SK-N-DZ (cell line): ENCODE measurements at places on chromosomes 3 and 15.
A peak's percentile ranks its signal among the peaks of the same experiment; 100 is the strongest.

DNA sequence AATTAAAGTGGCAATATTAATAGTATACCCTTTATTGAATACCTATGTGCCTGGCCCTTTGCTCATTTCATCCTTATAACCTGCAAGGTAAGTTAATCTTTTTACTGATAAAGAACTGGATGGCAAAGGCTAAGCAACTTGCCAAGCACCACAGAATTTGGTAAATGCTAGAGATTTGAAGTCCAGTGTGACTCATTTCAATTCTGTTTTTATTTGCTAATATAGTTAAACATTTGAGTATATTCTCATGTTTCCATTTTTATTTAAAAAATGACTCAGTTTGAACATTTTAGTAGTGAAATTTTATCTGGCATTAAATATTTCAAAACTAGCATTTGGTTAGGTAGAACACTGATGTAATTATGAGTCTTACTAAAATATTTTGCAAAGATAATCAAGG is 11.3 kb downstream of the PFN2 start:
- no peak for DNase-seq

- DNase-seq = no peak
These were observed 102.8 kb downstream of the IL12A start for GRCh38 chr3:160091441-160091840.

- no peak for DNase-seq
These were observed 100.6 kb downstream of the KLHL25 start for GRCh38 chr15:85694091-85694490.

DNA sequence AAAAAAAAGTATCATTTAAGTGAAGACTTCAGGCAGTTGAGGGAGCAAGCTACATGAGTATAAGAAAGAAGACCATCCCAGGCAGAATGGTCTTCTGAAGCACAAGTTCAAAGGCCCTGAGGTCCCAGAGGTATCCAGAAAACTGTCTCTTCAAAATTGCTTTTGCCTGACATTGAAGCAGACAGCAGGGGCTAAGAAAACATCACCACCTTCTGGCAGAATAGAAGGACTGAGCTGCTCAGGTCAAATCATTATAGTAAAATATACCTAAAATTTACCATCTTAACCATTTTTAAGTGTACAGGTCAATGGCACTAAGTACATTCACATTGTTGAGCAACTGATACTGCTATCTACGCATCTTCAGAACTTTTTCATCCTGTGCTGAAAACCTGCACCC is 16.4 kb downstream of the GPR160 start:
- no peak for DNase-seq

- no peak for DNase-seq
These were observed 828.6 kb upstream of the NR2F2 start for GRCh38 chr15:95501865-95502264.

- DNase-seq = no peak
These were observed 229.4 kb upstream of the TOPAZ1 start for GRCh38 chr3:44012160-44012899.

- no peak for DNase-seq
These were observed 66.0 kb upstream of the OXTR start for GRCh38 chr3:8835385-8835784.

- no peak for DNase-seq
These were observed 19.8 kb downstream of the TRPM1 start for GRCh38 chr15:31081588-31082250.

DNA sequence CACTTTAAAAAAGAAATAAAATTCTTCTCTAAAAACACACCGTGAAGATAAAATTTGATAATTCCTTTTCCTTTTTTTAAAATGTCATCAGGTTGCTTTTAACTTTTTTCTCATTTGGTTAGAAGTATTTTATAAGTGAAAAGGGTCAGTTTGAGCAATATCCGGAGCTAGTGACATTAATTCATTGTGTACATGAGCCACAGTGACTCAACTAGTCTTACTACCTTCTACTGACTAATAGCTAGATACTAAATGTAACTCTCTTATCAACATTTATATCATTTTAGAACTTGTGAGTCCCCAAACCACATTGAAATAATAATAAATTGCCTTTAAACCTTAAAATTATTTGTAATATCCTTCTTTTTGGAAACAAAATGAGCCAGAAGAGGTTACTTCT is 101.2 kb upstream of the ZBTB20 start:
- no peak for DNase-seq

DNA sequence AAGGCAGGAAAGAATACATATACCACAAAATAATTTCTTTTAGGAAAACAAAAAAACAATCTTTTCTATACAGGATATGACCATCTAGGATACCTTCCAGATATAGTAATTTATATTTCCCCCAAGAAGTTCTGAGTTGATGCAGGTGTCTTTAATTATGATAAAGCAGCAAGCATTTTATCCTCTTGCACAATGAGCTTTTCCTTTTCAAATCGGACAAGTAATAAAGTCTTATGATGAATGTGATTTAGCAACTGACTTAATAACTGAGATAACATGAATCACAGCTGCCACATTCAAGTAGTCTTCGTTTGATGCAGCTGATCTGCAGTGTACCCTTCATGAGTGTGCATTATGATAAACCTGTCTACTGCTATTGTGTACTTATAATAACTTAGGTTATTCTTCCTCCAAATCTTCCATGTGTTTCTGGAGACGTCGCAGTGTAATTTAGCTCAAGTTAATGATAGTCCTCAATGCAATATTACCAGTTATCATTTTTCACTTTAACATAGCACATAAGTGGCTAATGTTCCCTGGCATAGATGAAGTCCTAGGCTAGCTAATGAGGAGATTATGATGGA is 260.3 kb upstream of the MRPL3 start:
- DNase-seq = peak; percentile 47

DNA sequence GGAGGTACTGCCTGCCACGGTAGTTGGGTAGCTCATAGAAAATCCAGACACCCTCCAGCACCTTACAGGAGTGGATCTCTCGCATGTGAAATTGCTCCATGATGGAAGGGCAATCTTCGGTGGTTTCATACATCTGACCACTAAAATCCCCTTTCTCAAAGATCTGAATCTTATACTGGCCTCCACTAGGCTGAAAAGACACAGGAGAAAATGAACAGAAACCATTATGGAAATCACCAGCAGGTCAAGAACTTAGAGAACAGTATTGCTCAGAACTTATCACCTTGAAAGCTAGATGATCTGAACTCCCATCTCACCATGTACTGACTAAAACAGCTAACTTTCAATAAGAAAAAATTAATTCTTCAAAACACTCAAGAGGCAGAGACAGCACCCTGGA is 5.4 kb downstream of the CRYGS start:
- DNase-seq = no peak

- DNase-seq = no peak
These were observed 45.1 kb downstream of the CCDC191 start for GRCh38 chr3:114011059-114011797.

- DNase-seq = no peak
These were observed 46.1 kb downstream of the USP50 start for GRCh38 chr15:50500352-50500751.

DNA sequence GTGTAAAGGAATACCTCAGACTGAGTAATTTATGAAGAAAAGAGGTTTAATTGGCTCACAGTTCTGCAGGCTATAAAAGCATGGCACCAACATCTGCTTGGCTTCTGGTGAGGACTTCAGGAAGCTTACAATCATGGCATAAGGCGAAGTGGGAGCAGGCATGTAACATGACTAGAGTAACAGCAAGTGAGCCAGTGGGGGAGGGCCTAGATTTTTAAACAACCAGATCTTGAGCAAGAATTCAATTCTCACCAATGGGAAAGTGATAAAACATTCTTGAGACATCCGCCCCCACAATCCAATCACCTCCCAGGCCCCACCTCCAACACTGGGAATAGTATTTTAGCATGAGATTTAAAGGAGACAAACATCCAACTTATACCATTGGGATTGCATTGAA is 44.2 kb upstream of the BCL2A1 start:
- DNase-seq = no peak

- DNase-seq = no peak
These were observed 86.4 kb upstream of the TTBK2 start for GRCh38 chr15:43006991-43007390.

- no peak for DNase-seq
These were observed 864.9 kb downstream of the FHIT start for GRCh38 chr3:60386306-60386705.

DNA sequence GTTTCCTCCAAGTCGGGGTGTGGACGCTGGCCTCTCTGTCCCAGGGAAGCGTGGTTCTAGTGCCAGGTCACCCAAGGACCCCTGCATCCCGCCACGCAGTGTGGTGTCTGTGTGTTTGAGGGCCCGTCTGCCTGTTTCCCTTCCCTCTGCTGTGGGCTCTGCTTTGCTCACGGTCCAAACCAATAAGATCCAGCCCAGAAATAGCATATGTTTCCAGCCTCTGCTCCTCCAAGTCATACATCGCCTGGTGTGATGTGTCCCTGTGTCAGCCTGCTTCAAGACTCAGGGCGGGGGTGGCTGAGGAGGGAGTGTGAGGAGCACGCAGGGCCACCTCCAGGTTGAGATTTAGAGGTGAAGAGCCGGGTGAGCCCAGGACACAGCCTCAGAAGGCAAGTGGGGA is 21.9 kb upstream of the RPL29 start:
- no peak for DNase-seq

GRCh38 chr3:43855674-43856299 is 165.0 kb downstream of the ABHD5 start:
- DNase-seq = peak; percentile 41

GRCh38 chr15:65987100-65987499 is 117.8 kb downstream of the RAB11A start:
- DNase-seq = no peak

GRCh38 chr3:150589759-150590158 is 13.4 kb upstream of the SELENOT start:
- no peak for DNase-seq

GRCh38 chr15:70308011-70308734 is 210.5 kb upstream of the TLE3 start:
- DNase-seq = no peak

DNA sequence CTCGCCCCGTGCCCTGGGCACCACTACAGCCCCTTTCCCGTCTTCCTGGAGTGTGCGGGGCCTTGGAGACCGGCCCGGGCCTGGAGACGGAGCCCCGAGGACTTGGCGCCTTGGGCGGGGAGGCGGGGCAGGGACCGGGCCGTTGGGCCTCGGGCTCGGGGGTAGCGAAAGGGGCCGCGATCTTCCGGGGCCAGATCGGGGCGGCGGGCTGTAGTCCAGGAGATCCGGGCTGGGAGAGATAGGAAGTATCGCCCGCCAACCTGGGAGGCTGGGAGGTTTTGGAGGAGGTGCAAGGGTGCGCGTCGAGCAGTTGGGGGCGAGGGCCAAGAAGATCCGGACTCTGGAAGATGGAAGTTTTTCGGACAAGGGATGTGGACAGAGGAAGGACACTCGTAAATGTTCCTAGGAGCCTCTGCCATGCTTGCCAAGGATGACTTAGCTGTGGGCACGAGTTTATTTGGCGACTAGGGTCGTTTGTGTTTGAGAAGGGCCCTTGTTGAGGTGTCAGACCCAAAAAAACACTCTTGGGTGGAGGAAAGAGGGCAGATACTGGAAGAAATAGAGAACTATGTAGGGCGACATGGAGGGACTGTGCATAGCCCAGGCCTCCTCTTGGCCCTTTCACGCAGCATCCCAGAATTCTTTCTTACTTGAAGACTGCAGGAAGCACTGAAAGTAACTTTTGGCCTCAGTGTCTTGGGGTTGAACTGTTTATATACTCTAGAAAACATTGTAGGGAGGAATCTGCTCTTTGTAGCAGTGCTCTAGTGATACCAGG is 712 bp downstream of the RTF1 start:
- no peak for DNase-seq

GRCh38 chr3:3170998-3171397 is 8.5 kb downstream of the CRBN start:
- DNase-seq = peak; percentile 33
